Bronchial epithelial cell (primary cell): ENCODE measurements at places on chromosomes 4 and X. TPM values are rescaled to one million over a fixed set of nuclear protein-coding genes. Genes with fewer than 3 reads are reported as not detected.

The AFF2 gene
- under 0.01 and 0.26 TPM in 2 replicates for total RNA-seq

DNA sequence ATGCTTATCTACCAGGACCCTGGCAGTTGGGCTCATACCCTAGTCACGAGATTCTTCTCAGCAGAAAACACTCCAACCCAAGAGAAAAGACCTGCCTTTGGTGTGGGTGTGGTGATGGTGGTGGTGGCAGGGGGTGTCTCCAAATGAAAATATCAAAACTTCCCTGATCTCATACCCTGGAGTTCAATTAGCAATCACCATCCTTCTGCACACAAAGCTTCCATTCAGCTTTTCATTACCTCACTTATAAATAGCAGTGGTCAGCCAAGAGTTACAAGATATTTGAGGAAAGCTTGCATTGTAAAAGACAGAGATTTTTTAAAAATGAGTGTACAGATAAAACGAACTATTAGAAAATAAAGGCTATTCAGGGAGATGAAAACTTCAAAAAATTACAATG lies 580.8 kb upstream of the MAGEB2 start:
- no peak for DNase-seq

GRCh38 chr4:163395758-163396157 lies 52.1 kb downstream of the NPY5R start:
- no peak for DNase-seq

DNA sequence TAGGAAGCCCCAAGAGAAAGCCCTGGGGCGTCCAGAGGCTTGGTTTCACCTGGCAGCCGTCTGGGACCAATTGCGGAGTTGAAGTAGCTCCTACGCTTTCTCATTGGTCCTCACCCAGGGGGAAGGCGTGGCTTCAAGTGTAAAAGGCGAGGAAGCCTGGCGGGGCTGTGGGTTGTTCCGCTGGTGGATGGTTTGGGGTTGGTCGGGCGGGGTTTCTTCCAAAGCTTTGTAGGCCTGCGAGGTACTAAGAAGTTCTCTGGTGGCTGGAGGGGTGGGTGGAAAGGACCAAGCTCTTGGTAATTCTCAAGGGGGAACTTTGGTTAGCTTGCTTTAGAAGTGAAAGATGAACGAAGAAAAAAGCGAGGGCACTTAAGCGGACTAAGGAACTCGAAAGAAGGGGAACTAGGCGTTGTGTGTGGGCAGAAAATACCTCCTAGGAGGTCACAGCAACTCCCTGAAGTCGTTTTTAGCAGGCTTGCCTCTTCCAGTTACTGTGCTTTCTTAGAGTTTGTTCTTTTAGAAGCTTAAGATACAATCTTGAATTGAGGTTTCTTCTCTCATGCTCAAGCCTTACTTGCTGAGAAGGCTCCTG lies 36.6 kb downstream of the CCNG2 start:
- DNase-seq: no peak

DNA sequence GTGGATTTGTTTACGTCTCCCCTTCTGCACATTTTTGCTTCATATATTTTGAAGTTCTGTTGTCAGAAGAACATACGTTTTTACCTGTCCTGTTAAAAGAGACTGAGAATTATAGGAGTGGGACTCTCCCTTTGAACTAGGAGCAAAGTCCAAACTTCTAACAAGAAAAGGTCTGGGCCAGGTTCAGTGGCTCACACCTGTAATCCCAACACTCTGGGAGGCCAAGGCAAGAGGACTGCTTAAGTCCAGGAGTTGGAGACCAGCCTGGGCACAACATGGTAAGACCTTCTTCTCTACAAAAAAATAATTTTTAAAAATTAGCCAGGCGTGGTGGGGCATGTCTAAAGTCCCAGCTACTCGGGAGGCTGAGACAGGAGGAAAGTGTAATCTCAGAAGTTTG lies 15.8 kb downstream of the LIN54 start:
- no peak for DNase-seq

The NCAPG gene
- total RNA-seq: 0.26 TPM in 2 replicates

GRCh38 chrX:154371789-154372300 lies 2.6 kb downstream of the FLNA start:
- DNase-seq: no peak
